ENCODE measurements at places on chromosomes 7 and 10. TPM values are rescaled to one million over a fixed set of nuclear protein-coding genes. Genes with fewer than 3 reads are reported as not detected.

Gene KLF14
- total RNA-seq = 0.08 TPM

Gene SLC26A3
- total RNA-seq = not detected

Gene OR2A1
- not detected for total RNA-seq

Gene ERVW-1
- total RNA-seq = not detected

Gene FAM25G
- total RNA-seq = 1.1 TPM
